ENCODE measurements at places on chromosomes 7 and 10.

- no peak for DNase-seq
Observed at GRCh38 chr7:105130048-105130447, 116.0 kb downstream of the KMT2E start.

- DNase-seq = no peak
Observed at GRCh38 chr10:21827308-21827707, 176.2 kb downstream of the DNAJC1 start.

DNA sequence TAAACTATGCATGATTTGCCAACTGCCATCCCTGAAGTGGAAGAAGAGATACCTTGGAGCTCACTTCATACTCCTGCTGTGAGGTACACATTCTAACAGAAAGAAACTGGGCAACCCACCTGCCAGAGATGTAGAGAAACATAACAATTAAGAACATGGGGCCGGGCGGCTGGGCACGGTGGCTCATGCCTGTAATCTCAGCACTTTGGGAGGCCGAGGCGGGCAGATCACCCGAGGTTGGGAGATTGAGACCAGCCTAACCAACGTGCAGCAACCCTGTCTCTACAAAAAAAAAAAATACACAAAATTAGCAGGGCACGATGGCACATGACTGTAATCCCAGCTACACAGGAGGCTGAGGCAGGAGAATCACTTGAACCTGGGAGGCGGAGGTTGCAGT lies 402.6 kb upstream of the ANKRD30A start:
- no peak for DNase-seq

DNA sequence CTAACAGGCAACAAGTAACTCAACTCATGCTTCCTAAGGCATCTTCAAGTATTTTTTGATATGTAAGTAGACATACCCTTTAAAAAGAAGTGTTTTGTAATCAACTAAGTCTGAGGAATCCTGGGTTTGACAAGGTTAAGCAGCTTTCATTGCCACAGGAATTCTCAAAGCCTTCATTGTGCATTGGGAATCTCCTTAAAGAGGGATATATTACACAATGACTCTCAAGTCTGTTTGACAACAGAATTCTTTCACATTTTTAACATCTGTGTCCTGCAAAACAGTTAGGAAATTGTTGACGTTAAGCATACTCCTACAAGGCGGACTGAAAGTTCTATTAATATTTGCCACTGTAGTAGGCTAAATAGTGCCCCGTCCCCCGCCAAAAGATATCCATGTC lies 71.4 kb downstream of the SGMS1 start:
- DNase-seq = no peak

GRCh38 chr10:81575036-81575435 lies 300.0 kb upstream of the NRG3 start:
- DNase-seq = no peak

- no peak for DNase-seq
Observed at GRCh38 chr7:81584667-81585066, 185.2 kb downstream of the HGF start.

DNA sequence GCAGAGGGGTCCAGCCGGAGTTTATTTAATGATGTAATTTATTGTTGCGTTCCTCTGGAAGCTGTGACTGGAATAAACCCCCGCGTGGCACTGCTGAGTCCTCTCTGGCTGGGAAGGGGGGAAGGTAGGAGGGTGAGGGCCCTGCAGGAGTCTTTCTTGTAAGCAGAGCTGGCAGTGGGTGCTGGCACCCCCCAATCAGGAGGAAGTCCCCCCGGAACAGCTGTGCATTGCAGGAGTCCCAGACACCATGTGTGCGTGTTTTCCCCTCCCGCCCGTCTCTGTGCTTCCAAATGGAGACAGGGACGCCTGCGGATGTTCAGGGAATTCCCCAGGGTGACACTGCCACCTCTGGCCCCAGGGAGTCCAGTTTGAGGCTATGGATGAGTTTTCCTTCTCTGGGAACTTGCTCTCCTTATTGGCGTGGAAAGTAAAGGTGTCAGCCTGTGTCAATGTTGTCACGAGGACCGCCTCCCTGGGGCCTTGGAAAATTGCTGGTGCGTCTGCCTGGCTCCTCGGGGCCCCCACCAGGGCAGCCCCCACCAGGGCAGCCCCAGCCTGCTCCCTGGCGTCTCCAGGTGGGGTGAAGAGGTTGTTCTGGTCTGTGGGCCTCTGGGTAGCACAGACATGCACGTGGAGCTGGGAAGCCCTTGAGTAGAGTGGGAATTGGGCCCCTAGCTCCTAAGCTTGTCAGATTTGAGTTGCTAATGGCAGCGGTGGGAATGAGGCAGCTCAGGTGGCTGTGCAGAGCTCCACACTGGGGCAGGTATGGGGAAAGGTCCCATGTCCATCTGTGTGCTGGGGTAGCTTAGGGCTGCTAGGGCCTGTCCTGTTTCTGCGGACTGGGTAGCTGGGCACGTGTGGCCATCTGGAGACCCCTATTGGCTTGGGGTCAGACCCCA lies 2.7 kb downstream of the FZD9 start:
- DNase-seq = peak; percentile 57

DNA sequence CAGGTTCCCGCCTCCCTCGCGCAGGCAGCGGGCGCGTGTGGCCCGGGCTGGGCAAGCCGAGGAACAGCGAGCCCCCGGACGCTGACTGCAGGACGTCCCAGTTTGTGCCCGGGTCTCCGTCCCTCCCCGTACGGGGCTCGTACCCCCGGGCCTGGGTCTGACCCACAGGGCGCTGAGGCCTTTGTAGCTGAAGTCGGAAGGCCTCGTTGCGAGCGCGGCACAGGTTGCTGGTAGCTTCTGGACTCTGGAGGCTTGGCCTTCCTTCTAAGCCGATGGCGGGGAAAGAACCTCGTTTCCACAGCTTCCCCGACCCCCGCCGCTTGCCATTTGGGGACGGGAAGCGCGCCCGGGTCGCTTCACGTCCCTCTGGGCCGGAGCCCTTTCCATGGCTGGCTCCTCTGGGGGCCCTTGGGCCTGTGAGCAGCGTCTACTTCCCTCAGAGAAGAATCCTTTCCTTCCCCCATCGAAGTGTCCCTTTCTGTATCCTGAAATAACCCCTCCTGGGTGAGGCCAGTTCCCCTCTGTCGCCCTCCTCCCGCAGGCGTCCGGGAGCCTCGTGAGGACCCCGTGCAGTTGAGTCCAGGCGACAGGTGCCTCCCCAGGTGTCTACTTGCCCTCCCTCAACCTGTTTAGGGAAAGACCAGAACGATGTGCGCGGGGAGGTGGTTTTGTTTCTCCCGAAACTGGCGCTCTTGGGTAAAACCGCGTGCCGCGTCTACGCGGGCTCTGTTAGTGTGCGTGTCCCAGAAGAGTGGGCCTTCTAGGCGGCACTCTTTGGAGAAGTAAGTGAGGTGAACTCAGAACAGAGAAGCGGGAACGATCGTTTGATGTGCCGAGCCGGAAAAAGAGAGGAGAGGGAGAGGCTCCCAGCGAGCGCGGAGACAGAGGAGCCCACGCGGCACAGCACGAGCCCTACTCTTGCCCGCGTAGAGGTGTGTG lies 9.3 kb downstream of the EVX1 start:
- DNase-seq = no peak

GRCh38 chr7:136698977-136699376 lies 169.5 kb upstream of the CHRM2 start:
- no peak for DNase-seq

- no peak for DNase-seq
Observed at GRCh38 chr10:131204406-131205152, 106.9 kb downstream of the TCERG1L start.

GRCh38 chr10:117198088-117198487 lies 799 bp downstream of the KCNK18 start:
- DNase-seq = no peak

GRCh38 chr7:156693627-156694026 lies 53.1 kb downstream of the RNF32 start:
- no peak for DNase-seq

- DNase-seq = no peak
Observed at GRCh38 chr10:70555371-70555770, 47.2 kb downstream of the PRF1 start.

DNA sequence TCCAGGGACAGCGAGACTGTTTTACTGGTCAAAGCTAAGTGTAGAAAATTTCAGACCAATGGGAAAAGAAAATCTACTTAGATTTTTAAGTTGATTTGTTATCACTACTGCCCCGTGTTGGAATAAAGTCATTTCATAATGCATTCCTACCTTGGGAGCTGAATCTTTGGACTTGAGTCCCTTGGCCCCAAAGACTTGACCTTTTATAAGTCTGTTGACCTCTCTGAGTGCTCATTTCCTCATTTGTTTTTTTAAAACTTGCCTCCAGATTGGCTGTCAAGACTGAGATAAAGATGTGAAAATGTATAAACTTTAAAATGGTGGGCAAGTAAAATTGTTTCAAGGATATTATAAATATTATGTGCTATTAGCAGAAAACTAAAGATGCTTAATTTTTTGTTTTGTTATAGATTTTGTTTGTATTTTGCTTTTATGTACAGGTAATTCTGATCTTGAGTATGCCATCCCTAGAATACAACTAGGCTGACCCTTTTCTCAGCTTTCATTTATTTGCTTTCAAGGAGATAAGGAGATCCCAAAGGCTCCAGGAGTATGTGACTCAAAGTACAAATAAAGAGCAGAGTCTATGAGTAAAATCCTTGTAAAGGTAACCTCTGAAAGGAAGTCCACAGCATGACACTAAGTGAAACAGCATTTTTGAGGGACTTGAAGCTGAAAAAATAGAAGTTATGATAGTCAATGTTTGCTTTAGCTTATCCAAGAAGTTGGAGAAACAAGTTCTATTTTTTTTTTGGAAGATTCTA lies 54.6 kb downstream of the TMEM26 start:
- no peak for DNase-seq

GRCh38 chr7:18566829-18567228 lies 71.3 kb downstream of the HDAC9 start:
- peak; percentile 19 for DNase-seq

GRCh38 chr10:80168162-80168511 lies 35.6 kb downstream of the PLAC9 start:
- DNase-seq = no peak

All from ELR (cell line).